ENCODE measurements at places on chromosomes 11 and 22.

DNA sequence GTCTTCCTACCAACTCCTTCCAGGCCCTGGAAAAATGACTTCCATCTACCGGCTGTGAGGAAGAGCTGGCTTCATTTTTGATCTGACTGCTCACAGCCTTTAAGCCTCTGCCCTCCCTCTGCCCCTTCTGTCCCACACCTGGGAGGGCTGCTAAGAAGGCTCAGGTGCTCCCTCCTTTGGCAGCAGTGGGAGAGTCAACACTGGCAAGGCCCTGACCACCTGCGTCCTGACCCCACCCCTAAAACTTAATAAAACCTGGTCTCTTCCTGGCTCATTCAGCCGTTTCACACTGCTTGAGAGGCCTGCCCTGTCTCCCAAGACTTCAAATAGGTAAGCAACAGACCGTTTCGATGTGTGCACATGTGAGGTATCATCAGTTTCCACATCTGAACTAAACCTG is 52.1 kb upstream of the NFRKB start:
- no peak for DNase-seq

DNA sequence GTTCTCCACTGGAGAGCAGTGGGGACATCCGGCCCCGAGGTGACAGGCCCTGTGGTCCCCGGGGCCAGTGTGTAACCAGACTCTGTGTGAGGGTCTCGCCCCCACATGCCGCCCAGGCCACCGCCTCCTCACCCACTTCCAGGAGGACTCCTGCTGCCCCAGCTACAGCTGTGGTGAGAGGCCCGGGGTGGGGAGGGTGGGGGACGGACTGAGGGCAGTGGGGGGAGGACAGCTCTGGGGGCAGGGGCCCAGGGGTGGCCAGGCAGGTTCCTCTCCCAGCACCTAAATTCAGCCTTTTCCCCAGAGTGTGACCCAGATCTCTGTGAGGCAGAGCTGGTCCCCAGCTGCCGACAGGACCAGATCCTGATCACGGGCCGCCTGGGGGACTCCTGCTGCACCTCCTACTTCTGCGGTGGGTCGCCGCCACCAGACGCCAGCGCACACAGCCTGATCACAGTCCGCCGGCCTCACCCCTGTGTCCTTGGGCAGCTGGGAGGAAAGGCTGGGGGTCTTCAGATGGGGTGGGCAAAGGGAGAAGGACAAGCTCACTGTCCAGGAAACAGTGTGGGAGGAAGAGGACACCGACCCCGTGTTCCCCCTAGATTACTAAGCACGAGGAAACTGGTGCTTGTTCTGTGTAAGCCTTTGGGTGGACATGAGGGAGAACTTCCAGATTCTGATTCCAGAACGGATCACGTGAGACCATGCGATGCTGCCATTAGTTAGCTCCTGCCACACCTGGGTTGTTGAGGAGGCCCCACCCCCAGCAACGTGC is 84.4 kb upstream of the MYOD1 start:
- no peak for DNase-seq

DNA sequence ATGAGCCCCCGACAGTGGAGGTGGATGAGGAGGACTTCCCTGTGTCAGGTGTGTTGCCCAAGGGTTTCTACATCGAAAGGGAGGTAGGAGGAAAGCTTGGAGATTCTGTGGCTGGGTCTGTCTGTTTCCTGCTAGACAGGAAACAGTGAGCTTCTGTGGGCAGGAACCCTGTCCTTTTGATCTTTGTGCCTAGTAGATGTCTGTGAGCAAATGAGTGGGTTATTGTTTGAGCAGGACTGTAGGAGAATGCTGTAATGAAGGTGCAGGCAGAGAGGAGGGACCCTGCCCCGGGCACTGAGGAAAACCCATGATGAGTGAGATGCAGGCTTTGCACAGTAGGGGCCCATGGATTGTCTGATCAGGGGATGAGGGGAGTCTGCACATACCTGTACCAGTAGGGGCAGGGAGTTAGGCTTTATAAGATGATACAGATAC is 14.0 kb downstream of the USP35 start:
- DNase-seq = no peak

DNA sequence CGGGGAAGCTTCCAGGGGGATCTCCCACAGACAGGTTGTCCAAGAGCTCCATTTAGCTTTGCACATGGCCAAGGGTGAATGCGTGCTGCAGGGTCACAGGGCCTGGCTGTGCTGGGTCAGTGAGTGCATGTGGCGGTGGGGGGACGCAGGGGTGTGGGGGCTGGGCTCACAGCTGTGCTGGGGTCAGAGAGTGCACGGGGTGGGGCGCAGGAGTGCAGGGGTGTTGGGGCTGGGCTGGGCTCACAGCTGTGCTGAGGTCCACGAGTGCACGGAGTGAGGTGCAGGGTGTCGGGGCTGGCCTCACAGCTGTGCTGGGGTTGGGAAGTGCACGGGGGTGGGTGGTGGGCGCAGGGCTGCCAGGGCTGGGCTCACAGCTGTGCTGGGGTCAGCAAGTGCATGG is 557.7 kb downstream of the BRD1 start:
- no peak for DNase-seq

- DNase-seq = no peak
These were observed 1.9 kb downstream of the GRIA4 start for GRCh38 chr11:105611572-105612441.

DNA sequence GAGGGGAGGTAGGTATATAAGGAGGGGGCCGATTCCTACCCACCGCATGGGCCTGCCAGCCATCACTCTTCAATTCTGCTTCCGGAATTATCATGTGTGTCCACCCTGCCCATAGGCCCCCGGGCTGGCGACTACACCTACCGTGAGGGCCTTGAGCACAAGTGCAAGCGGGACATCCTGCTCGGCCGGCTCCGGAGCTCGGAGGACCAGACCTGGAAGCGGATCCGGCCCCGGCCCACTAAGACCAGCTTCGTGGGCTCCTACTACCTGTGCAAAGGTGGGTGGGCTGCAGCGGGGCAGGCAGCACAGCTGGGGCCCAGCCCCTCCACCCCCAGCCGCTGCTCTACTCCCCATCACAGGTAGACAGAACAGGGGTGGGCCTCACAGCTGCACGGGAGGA is 38.4 kb upstream of the TEF start:
- DNase-seq = no peak

DNA sequence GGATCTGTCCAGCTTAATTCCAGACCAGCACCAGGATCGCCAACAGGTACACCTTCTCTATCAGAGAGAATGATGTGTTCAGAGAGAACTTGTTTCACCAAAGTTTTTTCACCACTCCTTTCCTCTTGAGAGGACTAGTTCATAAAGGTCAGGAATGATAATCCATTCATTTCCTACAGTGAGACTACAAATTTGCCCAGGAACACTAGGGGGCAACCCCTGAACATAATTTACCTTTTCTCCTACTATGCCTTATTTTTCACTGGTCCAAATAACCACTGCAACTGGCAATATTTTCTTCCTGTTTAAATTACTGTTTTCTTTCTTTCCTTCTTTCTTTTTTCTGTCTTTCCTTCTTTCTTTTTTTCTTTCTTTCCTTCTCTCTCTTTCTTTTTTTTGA is 22.5 kb downstream of the CAVIN3 start:
- DNase-seq = no peak

DNA sequence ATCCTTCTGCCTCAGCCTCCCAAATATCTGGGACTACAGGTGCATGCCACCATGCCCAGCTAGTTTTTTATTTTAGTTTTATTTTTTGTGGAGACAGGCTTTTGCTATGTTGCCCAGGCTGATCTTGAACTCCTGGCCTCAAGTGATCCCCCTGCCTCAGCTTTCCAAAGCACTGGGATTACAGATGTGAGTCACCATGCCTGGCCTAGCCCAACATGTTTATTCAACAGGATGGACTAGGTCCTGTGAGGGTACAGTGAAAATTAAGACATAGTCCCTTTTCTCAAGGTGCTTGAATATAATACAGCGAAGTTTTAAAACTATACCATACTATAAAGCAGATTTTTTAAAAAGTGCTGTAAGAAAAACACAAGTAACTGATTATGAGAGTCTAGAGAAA is 45.2 kb upstream of the EED start:
- DNase-seq = no peak

DNA sequence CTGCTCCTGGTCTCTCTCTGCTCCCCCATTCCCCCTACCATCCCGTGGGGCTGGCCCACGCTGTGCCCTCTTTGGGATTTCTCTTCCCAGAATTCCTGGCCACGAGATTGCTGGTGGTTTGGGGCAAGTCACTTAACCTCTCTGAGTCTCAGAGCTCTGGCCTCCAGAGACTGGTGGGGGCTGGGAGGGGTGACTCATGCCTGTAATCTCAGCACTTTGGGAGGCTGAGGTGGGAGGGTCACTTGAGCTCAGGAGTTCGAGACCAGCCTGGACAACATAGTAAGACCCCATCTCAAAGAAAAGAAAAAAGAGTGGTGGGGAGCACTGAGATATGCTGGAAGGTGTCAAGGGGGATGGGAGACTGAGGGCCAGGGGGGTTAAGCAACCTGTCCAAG is 18.3 kb downstream of the OTUB1 start:
- no peak for DNase-seq

- no peak for DNase-seq
These were observed 9.8 kb upstream of the PSMA1 start for GRCh38 chr11:14529951-14530350.

- no peak for DNase-seq
These were observed 12.2 kb downstream of the CBL start for GRCh38 chr11:119218141-119218878.

DNA sequence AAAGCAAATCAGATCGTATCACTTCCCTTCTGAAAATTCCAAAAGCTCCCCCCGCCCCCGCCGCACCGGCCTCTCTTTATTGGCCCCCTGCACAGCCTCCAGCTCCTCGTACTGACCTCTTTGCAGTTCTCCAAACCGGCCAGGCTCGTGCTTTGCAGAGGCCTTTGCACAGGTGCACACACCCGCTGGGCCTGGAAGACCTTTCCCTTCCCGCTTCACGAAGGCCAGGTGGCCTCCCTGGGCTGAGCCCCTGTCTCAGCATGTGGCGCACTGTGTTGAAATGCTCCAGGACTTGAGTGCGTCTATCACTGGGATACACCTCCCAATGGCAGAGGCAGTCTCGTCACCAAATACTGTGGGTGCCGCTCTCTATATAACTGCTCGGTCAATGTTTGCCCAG is 13.2 kb upstream of the ADA2 start:
- DNase-seq = no peak

DNA sequence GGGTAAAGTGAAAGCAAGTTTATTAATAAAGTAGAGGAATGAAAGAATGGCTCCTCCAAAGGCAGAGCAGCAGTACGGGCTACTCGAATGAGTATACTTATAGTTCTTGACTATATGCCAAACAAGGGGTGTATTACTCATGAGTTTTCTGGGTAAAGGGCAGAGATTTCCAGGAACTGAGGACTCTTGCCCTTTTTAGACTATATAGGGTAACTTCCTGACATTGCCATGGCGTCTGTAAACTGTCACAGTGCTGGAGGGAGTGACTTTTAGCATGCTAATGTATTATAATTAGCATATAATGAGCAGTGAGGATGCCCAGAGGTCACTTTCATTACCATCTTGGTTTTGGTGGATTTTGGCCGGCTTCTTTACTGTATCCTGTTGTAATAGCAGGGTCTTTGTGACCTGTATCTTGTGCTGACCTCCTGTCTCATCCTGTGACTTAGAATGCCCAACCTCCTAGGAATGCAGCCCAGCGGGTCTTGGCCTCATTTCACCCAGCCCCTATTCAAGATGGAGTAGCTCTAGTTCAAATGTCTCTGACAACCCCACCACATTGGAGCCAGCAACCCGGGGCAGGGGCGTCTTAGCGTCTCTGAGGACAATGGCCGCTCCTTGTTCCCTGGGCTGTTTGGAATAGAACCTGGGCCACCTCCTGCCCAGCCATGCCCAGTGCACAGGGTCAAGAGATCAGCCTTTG is 34.9 kb upstream of the CD82 start:
- DNase-seq = no peak

- no peak for DNase-seq
These were observed 89.6 kb downstream of the UBASH3B start for GRCh38 chr11:122745111-122745510.

GRCh38 chr11:108959105-108959761 is 294.4 kb downstream of the DDX10 start:
- DNase-seq = no peak

- DNase-seq = no peak
These were observed 152.3 kb upstream of the RAG2 start for GRCh38 chr11:36750349-36750748.

- DNase-seq = no peak
These were observed 183.0 kb downstream of the CEP164 start for GRCh38 chr11:117510646-117511045.

DNA sequence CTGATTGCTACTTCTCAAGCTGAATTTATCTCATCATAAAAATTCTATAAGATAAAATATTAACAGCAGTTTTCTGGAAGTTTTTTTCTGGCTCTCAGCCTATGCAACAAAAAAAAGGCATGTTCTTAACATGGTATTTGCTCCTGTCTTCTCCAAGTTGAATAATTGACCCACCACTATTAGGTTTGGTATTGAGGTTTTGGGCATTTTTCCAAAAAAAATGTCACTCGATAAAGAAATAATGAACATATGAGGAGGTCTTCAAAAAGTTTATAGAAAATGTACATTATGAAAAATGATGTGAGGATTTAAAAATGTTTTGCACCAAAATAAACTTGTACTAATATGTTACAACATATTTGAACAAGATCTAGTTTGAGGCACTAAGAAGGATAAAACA is 808.6 kb upstream of the RAG2 start:
- DNase-seq = no peak

All from caudate nucleus (tissue), 63 donors.